NCI-H2171 treated with DMSO at 0.1 percent for 48 hours (cell line): ENCODE measurements at places on chromosomes 3 and 15.

DNA sequence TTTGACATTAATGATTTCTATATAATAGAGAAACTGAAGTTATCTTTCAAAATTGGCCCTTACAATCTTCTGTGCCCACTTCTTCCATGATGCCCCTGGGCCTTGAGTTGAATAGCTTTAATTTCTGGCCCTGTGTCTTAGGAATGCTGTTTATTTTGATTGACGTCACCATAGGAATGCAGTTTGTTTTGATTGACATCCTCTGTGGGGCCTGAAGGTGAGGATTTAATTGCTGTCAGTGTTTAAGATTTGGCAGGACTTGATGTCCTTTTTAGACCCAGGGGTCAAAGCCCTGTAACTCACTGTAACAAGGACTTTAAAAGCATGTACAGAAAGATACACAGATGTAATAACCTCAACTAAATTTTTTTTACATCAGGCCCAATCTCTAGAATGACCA lies 83.3 kb downstream of the GLDN start:
- DNase-seq = no peak

GRCh38 chr3:123618768-123619484 lies 34.1 kb upstream of the HACD2 start:
- peak; percentile 68 for DNase-seq

DNA sequence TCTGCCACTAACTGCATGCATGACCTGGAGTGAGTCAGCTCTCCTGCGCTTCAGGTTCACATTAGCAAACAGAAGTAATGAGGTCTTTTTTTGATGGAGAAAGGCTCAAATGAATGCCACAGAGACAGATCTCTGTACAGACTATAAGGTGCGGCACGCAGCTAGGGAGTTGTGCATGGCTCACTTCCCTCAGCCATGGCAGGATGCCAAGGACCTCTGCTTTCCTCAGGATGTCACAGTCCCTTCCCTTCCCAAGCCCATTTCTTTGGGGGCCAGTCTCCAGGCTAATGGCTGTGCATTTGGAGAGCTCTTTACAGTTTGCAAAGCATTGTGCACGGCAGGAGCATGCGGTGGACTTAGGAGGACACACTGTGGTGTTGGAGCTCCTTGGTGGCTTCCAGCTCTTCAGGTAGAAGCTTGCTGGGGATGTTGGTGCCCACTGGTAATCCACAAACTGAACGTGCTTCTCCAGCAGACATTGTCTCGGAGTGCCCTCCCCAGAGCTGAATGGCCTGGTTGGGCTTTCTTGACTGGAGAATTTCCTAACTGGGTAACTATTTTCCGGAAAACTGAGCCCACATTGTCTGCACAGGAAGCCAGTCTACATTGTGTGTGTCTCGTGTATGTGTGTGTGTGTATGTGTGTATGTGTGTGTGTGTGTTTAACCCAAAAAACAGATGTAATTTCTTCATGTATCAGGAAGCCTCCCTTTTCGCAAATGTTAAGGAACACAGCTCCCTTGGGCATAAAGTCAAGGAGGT lies 172.5 kb upstream of the TLE3 start:
- DNase-seq = peak; percentile 45

DNA sequence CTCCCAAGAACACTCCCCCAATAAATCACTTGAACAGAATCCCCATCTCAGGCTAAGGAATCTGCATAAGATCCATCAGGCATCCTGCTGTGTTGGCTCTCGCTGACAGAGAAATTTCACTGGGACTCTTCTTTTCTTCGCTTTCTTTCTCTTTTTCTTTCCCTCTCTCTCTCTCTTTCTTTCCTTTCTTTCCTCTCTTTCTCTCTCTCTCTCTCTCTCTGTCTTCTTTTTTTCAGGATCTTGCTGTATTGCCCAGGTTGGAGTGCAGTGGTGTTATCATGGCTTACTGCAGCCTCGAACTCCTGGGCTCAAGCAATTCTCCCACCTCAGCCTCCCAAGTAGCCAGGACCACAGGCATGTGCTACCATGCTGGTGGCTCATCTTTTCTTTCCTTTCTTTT lies 4.5 kb upstream of the SLC28A1 start:
- no peak for DNase-seq

DNA sequence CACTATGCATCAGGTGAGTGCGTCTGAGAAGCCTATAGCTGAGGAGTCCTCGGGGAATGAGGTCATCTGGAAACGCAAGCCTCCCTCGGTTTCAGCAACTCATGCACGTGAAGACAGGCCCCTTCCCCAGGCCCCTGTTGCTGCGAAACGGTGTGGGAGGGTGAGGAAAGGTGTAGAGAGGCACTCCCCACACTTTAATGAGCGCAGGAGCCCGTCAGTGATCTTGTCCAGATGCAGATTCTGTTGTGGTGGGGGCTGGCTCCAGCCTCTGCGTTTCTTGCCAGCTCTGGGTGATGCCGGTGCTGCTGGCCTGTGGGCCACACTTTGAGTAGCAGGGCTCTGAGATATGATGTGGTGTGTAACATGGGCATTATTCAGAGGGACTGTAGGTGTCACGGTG lies 38.6 kb upstream of the LACTB start:
- peak; percentile 25 for DNase-seq

DNA sequence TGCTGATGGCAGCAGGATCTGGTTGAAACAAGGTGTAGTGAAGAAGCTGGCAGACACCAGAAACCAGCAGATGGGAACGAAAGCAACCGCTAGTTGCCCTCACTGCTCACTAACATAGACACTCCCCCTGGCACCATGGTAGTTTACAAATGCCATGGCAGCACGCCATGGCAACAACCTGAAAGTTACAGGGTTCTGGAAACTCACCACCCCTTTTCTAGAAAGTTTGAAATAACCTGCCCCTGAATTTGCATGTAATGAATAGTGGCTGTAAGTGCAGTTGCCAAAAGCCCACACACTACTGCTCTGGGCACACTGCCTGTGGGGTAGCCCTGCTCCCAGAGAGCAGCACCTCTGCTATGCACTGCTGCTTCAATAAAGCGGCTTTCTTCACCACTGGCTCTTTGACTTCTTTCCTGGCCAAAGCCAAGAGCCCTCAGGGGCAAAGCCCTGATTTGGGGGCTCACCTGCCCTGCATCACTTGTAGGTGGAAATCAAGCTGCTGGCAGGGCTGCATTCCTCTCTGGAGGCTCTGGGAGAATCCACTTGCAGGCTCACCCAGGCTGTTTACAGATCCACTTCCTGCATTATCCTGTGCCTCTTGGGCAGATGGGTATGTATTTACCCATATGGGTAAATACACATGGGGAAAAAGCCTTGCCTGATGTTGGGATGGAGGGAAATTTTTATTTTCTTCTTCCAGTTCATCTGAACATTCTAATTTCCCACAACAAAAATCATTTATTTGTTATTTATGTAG lies 2.0 kb upstream of the GP9 start:
- DNase-seq = peak; percentile 88

DNA sequence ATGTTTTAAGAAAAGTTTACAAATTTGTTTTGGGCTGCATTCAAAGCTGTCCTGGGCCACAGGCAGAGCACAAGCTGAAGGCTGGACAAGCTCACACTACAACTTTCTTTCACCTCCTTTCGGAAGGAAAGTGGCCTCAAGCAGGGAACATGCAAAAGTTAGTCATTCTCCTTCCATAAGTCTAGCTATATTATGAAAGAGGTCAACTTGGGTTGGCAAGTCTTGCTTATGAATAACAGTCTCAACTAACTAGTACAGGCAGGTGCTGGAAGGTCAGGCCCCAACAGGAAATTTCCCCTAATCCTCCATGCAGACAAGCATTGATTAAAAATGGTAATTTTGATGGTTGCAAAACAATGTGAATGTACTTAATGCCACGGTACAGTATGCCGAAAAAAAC lies 69.4 kb downstream of the OSBPL10 start:
- no peak for DNase-seq

DNA sequence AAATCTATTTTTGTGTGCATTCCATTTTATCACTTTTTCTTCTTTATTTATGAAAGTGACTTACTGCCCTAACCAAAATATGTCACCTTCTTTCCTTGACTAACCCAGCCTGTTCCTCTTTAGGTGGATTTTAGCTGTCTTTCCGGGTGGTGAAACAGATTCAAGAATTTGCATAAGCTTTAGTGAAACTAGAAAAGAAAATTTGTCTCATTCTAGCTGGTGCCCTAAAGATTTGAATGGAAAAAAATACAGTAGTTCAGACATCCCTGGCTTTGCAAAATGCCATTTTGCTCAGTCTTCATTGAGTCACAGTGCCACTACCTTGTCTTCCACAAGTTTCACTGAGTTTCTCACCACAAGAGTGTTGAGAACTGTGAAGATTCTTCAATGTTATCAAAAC lies 28.2 kb upstream of the CCDC50 start:
- no peak for DNase-seq

DNA sequence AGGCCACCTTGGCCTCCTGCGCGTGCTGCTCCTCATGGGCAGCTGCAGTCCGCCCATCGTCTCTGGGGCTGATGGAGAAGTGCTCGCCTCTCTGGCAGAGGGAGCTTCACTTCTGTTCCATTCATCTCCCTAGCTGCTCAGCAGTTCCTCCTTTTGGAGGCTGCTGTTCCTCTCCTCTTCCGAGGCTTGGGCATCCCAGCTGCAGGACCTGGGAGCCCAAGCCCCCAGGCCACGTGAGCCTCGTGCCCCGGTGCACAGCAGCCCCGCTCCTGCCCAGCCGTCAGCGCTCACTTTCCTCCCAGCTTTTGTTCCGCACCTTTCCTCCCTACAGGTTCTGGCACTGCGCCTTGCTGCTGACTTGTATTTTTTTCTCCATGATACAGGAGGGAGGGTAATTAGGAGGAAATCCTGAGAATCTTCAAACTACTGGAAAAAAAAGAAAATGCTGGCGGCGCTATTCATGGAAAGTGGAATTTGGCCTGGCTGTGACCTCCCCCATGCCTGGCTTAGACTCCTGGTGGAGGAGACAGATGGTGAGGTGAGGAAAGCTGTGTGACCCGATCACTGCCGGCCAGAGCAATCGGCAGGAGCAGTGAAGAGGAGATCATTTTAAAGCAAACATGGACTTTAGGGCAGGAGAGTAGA lies 210.1 kb downstream of the CHST2 start:
- peak; percentile 81 for DNase-seq

- no peak for DNase-seq
Observed at GRCh38 chr15:69991551-69991980, 106.2 kb downstream of the TLE3 start.

GRCh38 chr3:63964681-63965485 lies 52.7 kb upstream of the SCAANT1 start:
- DNase-seq = no peak

DNA sequence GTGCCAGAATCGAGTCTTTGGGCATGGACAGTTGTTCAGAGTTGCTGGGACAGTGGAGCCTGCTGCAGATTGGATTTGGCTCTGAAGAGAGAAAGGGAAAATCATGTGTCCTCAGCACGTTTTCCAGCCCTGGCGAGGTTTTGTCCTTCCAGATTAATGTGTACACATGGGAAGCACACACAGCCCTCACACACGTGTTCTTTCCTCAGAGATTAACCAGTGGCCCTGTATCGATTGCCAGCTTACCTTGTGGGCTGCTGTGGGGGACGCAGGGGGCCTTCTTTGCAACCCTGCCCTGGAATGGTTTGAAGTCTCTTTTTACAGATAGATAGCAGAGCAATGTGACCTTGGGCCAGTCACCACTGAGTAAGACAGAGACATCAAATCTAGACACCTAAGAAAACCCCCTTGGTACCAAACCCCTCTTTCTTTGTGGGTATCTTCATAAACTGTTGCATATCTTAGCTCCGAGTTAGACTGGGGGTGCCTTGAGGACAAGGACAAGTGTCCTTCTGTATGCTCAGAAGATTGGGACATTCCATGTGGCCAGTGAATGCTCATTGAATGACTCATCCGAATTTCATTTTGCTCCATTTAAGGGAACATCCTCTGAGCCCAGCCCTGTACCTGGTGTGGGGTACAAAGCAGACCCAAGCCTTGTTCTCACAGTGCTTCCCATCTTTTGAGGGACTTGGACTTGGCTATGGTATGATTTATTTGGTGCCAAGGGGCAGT lies 48.0 kb downstream of the SMAD6 start:
- no peak for DNase-seq
